ENCODE measurements at places on chromosomes 12 and 14.

- DNase-seq, result no peak
These were observed 17.2 kb upstream of the GARIN2 start for GRCh38 chr14:67172056-67172455.

DNA sequence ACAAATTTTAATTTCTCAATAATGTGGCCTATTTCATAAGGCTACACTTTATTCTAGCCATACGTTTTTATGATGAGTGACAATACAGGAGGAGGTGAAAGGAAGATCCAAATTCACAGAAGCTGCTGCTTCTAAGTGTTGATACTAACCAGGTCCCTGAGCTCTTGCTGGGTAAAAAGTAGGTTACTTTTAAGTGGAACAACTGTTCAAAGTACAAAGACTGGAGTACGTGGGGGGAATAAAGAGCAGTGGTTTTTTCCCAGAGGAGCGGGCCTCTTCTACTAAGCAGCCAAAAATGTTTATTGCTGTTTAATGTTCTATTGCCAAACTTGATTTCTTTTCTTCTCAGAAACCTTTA, 301.8 kb downstream of the AEBP2 start:
- DNase-seq, result no peak

- no peak for DNase-seq
These were observed 66.5 kb downstream of the DAD1 start for GRCh38 chr14:22522466-22522957.

DNA sequence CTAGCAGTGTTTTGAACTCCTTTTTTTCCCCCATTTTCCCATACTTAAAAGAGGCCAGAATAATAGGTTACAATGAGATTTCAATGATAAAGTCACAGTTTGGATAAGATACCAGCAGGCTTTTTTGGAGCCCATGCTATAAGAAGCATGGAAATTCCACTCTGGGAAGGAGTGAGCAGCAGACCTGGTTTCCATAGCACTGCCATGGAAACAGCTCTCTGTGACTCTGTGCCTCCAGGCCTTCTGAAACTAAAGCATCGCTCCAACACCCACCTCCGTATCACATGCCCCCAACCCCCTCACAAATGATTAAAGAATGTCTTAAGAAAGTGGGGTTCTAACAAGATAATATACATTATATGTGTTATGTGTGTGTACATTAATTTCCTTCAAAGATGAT, 165.0 kb downstream of the GRIN2B start:
- DNase-seq, result no peak

DNA sequence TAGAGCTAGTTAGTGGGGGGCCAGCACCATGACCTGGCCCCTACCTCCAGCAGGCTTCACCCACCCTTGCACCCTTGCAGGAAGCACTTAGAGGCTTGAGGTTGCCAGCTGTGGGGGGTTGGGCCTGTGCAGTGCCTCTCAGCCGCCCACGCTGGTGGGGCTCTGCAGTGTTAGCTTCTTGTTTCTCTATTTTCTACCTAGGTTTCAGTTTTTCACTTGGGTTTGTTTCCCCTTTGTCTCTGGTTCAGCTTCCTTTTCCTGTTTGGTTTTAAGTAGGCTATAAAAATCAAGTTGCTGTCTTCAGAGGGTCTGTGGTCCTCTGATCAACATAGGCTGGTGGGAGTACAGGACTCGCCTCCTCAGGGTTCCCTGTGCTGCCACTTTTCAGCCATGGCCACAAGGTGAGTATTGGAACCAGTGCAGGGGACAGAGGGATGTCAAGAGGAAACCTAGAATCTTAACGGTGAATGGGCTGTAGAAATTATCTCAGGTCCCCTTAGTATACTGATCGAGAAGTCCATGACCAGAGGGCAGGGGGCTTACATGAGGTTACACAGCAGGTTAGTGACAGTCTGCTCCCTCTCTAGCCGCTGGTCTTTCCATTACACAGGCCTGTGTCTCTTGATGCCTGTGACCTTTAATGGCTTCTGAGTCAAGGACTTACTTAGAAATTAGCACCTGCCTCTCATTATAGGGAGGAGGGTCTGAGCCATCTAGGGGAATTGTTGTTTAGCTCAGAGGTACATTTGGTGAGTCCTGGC, at the start of gene EVL:
TSS of gene EVL (plus strand) at position 312 of the 761 bp plus-strand sequence. CDS start at position 391, 79 bp downstream.
- no peak for DNase-seq

- DNase-seq, result no peak
These were observed 13.3 kb upstream of the WDR89 start for GRCh38 chr14:63654936-63655335.

DNA sequence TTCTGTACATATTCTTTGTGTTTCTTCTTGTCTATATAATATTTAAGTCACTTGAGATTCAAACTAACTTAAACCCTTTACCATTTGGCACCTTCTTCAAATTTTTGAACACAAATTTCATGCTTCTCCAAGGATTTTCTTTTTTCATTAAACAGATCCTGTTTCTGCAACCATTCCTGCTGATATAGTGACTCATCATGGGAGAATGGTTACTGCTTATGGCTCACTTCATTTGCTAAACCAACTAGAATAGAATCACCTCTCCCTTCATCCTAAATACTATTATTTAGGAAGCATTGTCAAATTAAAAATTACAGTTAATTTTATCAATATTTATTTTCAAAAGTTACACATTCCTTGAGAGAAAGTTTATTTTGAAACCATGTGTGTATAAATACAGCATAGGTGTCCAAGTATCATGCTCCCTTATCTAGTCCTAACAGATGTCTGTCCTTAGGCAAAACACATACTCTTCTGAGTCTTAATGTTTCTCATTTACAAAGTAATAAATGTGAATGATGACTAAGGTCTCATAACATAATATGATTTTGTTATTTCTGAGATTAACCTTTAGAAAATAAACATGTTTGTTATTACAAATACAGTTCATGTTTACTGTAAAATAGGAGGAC, 40.7 kb downstream of the PLCZ1 start:
- no peak for DNase-seq

- DNase-seq, result no peak
These were observed 31.0 kb downstream of the EID3 start for GRCh38 chr12:104334581-104334980.

- DNase-seq, result no peak
These were observed 201.3 kb downstream of the PCNX1 start for GRCh38 chr14:71108398-71109119.

GRCh38 chr14:65709576-65709975, 297.0 kb downstream of the FUT8 start:
- DNase-seq, result no peak

GRCh38 chr14:89958966-89959365, 3.2 kb downstream of the TDP1 start:
- DNase-seq, result no peak

- DNase-seq, result no peak
These were observed 111.0 kb upstream of the MAX start for GRCh38 chr14:65213316-65213715.

DNA sequence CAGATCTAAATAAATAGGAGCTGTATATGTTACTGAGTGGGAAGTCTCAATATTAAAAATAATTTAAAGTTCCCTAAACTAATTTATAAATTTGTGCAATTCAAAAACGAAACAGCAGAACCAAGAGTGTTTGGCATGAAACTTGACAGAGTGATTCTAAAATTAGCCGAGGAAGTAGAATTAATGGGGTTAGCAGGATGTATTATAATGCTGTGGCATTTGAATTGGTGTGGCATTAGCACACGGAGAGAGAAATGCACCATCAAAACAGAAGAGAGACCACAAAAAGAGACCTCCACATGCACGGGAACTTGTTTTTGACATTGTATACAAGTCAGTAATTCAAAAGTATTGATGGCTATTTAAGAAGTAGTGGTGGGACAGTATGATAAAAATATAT, 366.0 kb upstream of the RGS6 start:
- DNase-seq, result no peak

GRCh38 chr12:124020514-124020949, 47.5 kb downstream of the ZNF664 start:
- DNase-seq, result no peak

DNA sequence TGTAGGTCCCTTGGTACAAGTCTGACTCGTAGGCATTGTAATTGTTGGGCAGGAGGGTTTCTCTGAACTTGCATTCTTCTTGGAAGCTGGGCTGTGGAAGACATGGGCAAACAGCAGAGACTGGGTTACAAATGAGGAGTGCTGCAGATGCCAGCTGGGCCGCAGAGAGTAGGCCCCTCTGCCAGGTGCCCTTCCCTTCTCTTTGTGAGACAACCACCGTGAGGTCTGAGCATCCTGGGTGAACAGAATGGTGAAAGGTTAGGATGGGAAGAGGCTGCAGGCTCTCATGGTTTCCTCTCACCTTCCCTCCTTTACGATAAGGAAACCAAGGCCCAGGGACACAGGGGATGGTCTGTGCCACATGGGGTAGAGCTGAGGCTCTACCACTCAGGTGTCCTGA, 11.3 kb downstream of the FGF6 start:
- no peak for DNase-seq

GRCh38 chr14:71314717-71315116, 407.5 kb downstream of the PCNX1 start:
- DNase-seq, result no peak

DNA sequence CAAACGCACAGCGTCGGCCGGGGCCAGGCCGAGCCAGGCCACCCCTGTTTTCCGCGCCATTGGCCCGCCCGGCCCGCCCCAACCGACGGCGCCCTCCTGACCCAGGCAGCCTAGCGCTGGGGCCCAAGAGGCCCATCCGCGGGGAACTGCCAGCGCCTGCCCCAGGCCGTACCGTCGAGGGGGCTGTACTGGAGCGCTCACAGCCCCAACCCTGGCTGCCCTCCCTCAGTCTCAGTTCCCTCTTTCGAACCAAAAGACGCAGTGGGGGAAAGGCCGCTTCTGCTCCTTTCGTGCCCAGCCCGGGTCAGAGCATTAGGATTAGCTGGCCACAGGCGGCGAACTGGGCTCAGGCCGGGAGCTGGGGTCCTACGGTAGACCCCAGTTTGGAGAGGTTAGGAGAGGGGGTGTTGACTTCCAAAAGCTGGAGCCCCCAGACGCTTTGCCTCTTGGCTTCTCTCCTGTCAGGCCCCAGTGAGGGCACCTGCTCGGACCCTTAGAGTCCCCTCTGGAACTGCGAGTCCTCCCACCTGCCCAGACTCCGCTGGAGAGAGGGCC, 1.9 kb downstream of the NKX2-1 start:
- DNase-seq, result no peak

GRCh38 chr12:106171117-106171750, 32.5 kb upstream of the NUAK1 start:
- DNase-seq, result no peak

GRCh38 chr12:3803865-3804472, 51.1 kb upstream of the CRACR2A start:
- peak; percentile 79 for DNase-seq

GRCh38 chr12:67469666-67470065, 178.9 kb upstream of the DYRK2 start:
- DNase-seq, result no peak

GRCh38 chr12:129002427-129002826, 149.1 kb downstream of the GLT1D1 start:
- no peak for DNase-seq

All from NCI-H2081 (cell line).